Stimulated activated CD8-positive, alpha-beta memory T cell treated with anti-CD3 and anti-CD28 coated beads, Interleukin-7, amount 100 ng/mL, for 24 hours (primary cell): ENCODE measurements at places on chromosomes 13 and 19.
A peak's percentile ranks its signal among the peaks of the same experiment; 100 is the strongest.

DNA sequence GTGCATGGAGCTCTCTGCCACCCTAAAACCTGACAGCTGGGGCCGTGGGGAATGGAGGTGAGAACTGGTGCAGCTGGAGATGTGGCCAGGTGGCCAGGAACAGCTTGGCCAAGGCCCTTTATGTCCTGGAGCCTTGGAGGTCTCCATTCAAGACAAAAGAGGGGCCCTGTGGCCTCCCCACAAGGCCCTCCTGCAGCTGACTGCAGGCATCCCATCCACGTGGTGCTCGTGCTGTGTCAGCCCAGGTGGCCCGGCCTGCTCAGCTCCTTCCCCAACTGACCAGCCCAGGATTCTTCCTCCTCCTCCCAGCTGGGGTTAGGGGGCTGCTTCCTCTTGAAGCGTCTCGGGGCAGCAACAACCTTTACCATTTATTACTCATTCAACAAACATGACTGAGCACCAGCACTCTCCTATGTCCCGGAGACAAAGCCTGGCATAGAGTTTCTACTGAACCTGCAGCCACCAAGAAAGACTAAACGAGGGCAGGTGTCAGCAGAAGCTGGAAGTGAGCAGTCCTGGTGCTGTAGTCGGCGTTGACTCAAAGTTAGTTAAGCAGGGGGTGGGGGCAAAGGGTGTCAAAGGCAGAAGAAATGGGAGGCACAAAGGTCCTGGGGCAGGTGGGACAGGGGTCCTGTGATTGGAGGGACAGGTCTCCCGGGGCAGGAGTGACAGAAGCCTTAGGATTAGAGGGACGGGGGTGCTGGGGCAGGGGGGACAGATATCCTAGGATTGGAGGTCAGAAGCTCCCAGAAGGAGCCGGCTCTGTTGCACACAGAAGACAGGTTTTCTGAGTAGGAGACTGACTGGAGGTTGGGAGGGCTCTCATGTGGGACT, 23.3 kb upstream of the C13orf46 start:
- no peak for DNase-seq

- no peak for DNase-seq
These were observed 43.3 kb downstream of the RFX2 start for GRCh38 chr19:6066661-6067646.

DNA sequence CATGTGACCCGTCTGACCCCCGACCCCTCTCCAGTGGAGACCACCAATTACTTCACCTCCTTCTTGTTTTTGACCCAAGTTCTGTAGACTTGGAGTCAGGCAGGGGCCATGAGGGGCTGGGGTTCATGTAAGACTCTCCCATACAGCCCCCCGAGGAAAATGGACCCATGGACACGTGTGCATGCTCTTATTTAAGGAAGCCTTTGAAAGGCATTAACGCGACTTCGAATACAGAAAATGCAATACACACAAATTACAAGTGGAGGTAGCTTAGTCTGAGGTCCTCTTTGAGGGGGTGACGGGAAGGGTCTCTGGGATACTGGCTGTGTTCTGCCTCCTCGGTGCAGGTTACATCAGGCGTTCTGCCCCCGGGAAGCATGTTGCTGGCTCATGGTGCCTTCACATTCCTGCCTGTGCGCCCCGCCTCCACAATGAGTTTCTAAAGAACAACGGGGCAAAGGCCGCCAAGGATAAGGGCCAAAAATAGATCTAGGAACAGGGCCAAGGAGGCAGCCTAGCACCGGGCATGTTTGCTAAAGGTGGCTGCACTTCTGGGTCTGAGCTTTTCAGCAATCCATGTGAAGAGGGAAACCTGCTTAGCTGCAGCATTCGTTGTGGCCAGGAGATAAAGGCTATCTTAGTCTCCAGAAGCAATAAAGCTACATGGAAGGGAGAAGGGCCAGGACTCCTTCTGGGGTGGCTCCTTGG, 54.5 kb downstream of the RAB20 start:
- DNase-seq, result no peak

- no peak for DNase-seq
These were observed 56.1 kb downstream of the MAP4K1 start for GRCh38 chr19:38561658-38562057.

DNA sequence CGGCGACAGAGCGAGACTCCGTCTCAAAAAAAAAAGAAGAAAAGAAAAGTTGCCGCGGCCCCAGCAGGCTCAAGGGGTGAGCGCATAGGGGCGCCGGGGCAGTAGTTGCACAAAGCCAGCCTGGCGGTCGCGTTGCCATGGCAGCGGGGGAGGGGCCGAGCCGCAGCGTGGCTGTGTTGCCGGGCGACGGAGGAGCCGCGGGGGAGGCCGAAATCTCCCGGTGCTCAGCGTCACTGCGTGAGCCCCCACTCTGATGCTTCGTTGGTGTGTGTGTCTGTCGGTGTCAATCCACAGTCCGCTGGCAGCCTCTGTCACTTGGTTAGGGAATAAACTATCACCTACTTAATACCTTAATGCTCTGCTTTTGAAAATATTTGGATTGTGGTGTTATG, 82.9 kb upstream of the C1QTNF9B start:
- peak; percentile 78 for DNase-seq

DNA sequence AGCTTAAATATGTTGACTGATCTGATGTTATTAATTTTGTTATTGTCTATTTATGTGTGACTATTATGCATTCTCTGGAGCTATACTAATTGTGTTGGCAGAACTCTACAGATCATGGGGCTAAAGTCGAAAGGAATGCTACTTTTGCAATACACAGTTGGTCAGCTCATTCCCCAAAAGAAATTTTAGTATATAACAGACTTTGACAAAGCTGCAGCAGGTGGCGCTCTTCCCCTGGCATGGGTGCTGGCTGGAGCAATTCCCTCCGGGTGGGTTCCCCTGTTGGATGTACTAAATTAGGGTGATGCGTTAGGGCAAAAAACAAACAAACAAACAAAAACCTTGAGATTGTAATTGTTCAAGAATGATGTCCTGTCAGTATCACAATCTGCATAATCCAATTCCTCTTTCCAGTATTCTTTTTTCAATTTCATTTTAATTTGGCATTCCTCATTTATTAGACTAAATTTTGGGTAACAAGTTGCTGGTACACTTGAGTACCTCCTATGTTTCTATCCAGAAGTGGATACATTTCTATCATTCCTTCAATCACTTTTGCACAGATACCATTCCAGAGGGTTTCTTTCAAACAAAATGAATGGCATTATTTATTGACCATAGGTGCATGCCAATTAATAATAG, 322.8 kb upstream of the EDNRB start:
- no peak for DNase-seq

DNA sequence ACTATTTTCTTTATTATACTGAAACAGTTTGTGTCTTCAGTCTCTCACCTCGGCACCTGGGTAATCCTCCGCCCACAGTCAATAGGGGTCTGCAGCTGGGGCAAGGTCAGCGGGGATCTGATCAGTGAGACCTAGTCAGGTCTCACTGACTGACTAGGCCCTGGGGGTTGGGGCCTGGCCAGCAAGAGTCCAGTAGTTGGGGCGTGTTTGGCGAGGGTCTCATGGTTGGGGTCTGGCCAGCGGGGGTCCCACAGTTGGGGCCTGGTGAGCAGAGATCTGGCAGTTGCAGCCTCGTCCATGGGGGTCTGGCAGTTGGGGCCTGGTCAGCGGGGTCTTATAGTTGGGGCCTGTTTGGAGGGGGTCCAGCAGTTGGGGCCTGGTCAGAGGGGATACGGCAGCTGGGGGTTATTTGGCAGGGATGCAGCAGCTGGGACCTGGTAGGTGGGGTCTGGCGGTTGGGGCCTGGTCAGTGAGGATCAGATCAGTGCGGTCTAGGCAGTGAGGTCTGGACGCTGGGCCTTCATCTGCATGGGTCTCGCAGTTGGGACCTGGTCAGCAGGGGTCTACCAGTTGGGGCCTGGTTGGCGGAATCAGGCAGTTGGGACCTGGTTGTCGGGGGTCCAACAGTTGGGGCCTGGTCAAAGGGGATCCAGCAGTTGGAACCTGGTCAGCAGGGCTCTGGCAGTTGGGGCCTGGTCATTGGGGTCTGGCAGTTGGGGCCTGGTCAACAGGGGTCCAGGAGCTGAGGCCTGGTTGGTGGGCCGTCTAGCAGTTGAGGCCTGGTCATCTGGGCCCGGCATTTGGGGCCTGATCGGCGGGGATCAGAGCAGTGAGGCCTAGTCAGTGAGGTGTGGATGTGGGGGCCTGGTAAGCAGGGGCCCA, 61.1 kb upstream of the TPM4 start:
- no peak for DNase-seq

- no peak for DNase-seq
These were observed 61.3 kb downstream of the DCLK1 start for GRCh38 chr13:36069881-36070366.

- DNase-seq, result no peak
These were observed 453.3 kb downstream of the TSHZ3 start for GRCh38 chr19:30895946-30896345.

- no peak for DNase-seq
These were observed 152.1 kb downstream of the KCTD15 start for GRCh38 chr19:33948651-33949335.

- no peak for DNase-seq
These were observed at the start of gene PLK5 for GRCh38 chr19:1523412-1524286. TSS of gene PLK5 (plus strand) at chr19:1524077. CDS start at chr19:1526997, 2,920 bp downstream.

DNA sequence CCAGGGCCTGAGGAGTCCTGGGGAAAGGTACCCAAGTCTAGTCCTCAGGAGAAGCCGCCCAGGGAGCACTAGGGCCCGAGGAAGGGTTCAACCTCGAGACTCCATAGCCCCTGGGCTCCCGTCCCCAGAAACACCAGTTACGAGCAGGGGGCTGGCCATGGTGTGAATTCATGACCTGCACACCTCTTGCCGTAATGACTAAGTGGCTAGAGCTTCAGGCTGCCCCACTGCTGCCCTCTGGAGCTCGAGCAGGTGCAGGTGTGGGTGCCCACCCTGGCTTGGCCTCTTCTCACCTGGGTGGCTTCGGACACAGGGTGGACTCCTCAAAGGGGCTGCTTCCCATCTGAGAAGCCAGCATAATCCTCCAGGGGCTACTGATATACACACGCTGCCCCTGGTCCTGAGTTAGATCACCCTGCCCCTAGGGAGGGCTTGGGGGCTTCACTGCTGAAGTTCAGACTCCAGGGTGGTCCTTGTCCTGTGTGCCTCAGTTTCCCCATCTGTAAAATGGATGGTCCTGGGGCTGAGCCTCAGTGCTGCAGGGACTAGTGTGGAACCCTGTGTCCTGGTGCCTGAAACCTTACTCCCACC, 13.6 kb downstream of the SPC24 start:
- DNase-seq, result no peak

DNA sequence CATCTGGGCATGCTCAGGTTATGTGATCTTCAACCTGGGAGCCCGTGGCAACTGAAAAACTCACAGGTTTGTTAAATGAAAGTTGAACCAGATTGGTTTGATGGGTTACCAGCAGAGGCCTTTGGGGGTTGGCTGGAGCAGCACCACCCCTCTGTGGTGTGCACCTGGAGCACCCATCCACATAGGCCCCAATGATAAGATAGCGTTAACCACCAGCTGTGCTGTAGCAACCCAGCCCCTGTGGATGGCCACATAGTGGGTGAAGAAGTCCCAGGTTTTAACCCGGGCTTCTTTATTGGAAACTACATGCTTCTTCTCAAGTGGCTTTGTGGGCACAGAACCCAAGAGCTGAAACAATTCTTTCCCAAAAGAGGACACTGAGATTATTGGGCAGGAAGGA, 22.6 kb upstream of the MTIF3 start:
- no peak for DNase-seq

DNA sequence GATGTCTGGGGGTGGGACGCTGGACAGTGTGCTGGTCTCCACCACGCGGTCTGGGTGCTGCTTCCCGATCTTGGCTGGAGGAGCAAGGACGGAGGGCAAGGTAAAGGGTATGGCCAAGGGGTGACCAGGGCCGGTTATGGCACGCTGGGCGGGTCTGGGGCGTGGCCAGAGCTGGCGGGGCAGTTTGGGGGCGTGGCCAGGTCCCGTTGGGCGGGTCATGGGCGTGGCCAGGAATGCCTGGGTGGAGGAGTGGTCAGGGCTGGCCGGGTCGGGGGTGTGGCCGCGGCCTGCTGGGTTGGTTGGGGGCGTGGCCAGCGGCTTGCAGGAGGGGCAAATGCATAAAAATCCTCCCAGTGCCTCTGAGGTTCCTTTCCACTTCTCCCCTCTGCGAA, 19.2 kb downstream of the GPX4 start:
- DNase-seq, result peak; percentile 48

GRCh38 chr13:101473458-101473857, 21.0 kb downstream of the ITGBL1 start:
- DNase-seq, result no peak

GRCh38 chr13:43085545-43085944, 62.2 kb downstream of the DNAJC15 start:
- DNase-seq, result no peak

- no peak for DNase-seq
These were observed 73.9 kb upstream of the FNDC3A start for GRCh38 chr13:48901781-48902180.

- DNase-seq, result no peak
These were observed 34.9 kb downstream of the N4BP2L2 start for GRCh38 chr13:32503727-32504126.

GRCh38 chr13:51475727-51476501, 23.1 kb upstream of the INTS6 start:
- DNase-seq, result no peak

DNA sequence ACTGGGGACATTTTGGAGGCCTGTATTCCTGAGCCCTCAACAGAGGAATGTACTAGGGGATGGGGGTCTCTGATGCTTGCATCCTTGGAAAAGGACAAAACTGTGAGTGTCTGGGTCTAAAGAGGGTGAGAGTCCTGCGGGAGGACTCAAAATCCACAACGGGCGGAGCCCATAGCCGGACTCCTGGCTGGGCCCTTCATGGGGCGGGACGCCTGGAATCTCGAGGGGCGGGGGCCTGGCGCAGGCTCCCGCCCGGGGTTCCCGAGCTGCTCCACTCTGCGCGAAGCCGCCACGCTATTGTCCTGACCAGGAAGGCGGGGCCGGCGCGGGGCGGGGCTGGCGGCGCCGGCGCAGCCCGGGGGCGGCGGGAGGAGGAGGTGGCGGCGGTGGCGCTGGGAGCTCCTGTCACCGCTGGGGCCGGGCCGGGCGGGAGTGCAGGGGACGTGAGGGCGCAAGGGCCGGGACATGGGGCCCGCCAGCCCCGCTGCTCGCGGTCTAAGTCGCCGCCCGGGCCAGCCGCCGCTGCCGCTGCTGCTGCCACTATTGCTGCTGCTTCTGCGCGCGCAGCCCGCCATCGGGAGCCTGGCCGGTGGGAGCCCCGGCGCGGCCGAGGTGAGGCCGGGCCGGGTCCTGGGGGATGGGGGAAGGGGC, at the start of gene APLP1:
Gene APLP1, plus strand, starts transcription at position 403 of the 651 bp plus-strand sequence. Its CDS starts 63 bp downstream, at position 466.
- DNase-seq, result peak; percentile 37

DNA sequence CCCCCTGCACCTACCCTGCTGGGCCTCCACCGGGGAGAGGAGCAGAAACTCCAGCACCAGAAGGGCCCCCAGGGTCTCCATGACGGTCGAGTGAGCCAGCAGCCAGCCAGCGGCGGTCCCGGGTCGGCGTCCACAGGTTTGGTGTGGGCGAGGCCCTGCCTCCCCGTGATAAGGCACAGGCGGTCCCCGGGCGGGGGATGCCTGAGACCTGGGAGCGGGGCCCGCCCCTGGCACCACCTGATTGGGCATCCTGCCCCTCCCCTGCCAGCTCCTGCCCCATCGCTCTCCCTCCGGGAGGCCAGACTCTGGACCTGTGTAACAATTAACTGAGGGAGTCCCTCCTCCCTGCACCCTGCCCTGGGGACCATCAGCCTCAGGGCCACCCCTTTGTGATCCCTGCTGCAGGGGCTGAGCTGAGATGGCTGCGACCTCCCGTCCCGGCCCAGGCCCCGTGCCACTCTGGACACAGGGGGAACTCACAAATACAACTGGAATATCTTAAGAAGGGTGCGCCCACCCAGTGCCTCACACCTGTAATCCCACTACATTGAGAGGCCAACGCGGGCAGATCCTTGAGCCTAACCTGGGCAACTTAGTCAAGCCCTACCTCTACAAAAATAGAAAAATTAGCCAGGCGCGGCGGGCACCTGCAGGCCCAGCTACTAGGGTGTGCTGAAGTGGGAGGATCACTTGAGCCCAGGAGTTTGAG, at the start of gene SMIM24:
Gene SMIM24, minus strand, starts transcription at position 143 of the 709 bp plus-strand sequence. Its CDS starts 62 bp downstream, at position 81.
- DNase-seq, result no peak
